Activated T-helper 2 cell treated with anti-CD3 and anti-CD28 coated beads, Interferon-gamma antibody, Interleukin-2, Interleukin-4, amounts not matched to agents 10 μg/mL and 5 μg/mL and 100 μg/mL, durations not matched to agents 14 hours and 24 hours and 36 hours (primary cell): ENCODE measurements at places on chromosomes 16 and 17. TPM values are rescaled to one million over a fixed set of nuclear protein-coding genes. Genes with fewer than 3 reads are reported as not detected.

SPN gene
- total RNA-seq: 254 and 258 TPM in 2 replicates

C17orf58 gene
- 22.7 and 23.0 TPM in 2 replicates for total RNA-seq

CACNG3 gene
- not detected in 2 replicates for total RNA-seq

CPNE7 gene
- total RNA-seq: 19.8 and 25.7 TPM in 2 replicates

MPV17L gene
- 0.02 and 0.09 TPM in 2 replicates for total RNA-seq

RAMP2 gene
- total RNA-seq: not detected in 2 replicates

KLHL10 gene
- total RNA-seq: 0.16 and 0.23 TPM in 2 replicates

KCTD13 gene
- 39.7 and 47.5 TPM in 2 replicates for total RNA-seq

MYL4 gene
- total RNA-seq: not detected in 2 replicates

TIGD7 gene
- 2.5 and 3.6 TPM in 2 replicates for total RNA-seq

AANAT gene
- 0.18 TPM in 1 of 2 replicates, not detected in the other for total RNA-seq

SLC22A31 gene
- total RNA-seq: 0.71 and 1.1 TPM in 2 replicates

ATP2A1 gene
- total RNA-seq: 1.8 and 3.1 TPM in 2 replicates

ZNF423 gene
- not detected in 2 replicates for total RNA-seq

WNK4 gene
- 0.16 and 0.28 TPM in 2 replicates for total RNA-seq

METRNL gene
- total RNA-seq: 71.0 and 74.7 TPM in 2 replicates

RBFOX1 gene
- not detected in 2 replicates for total RNA-seq

TBC1D3K gene
- not detected in 2 replicates for total RNA-seq

PDILT gene
- 0.07 TPM in 1 of 2 replicates, not detected in the other for total RNA-seq

C1QTNF8 gene
- not detected in 2 replicates for total RNA-seq

MEAK7 gene
- 15.4 and 19.4 TPM in 2 replicates for total RNA-seq

SECTM1 gene
- 2.7 and 3.7 TPM in 2 replicates for total RNA-seq

NFATC3 gene
- total RNA-seq: 136 and 146 TPM in 2 replicates

HES7 gene
- 2.4 and 3.1 TPM in 2 replicates for total RNA-seq

ACSM5 gene
- not detected in 2 replicates for total RNA-seq

SEZ6L2 gene
- total RNA-seq: 0.11 and 0.55 TPM in 2 replicates

C16orf92 gene
- total RNA-seq: not detected in 2 replicates

KCNJ16 gene
- not detected in 2 replicates for total RNA-seq

GRIN2A gene
- not detected in 2 replicates for total RNA-seq

UNK gene
- 26.8 and 30.1 TPM in 2 replicates for total RNA-seq

GPR179 gene
- total RNA-seq: not detected in 2 replicates

DPEP2 gene
- 3.7 and 4.3 TPM in 2 replicates for total RNA-seq

MYLK3 gene
- total RNA-seq: 0.25 and 0.32 TPM in 2 replicates

GFAP gene
- total RNA-seq: 0.34 TPM in 1 of 2 replicates, not detected in the other

RDM1 gene
- total RNA-seq: 4.5 and 5.3 TPM in 2 replicates

C17orf78 gene
- total RNA-seq: not detected in 2 replicates

ACLY gene
- 223 and 232 TPM in 2 replicates for total RNA-seq

TMEM204 gene
- total RNA-seq: 17.2 and 17.8 TPM in 2 replicates

MGAT5B gene
- total RNA-seq: 0.55 TPM in 2 replicates

ITGAD gene
- total RNA-seq: 0.18 and 0.21 TPM in 2 replicates

CHST6 gene
- not detected in 2 replicates for total RNA-seq

CD300H gene
- not detected in 2 replicates for total RNA-seq

TMC5 gene
- total RNA-seq: 0.05 TPM in 1 of 2 replicates, not detected in the other

PKMYT1 gene
- 102 and 106 TPM in 2 replicates for total RNA-seq

MPP3 gene
- 0.14 and 0.21 TPM in 2 replicates for total RNA-seq

PYDC1 gene
- not detected in 2 replicates for total RNA-seq

RASD1 gene
- 4.6 and 4.9 TPM in 2 replicates for total RNA-seq

THUMPD1 gene
- 46.3 and 47.7 TPM in 2 replicates for total RNA-seq

GUCY2D gene
- total RNA-seq: not detected in 2 replicates

SLFN12 gene
- 7.5 and 8.8 TPM in 2 replicates for total RNA-seq

NOD2 gene
- total RNA-seq: 7.4 and 8.8 TPM in 2 replicates

DNAAF1 gene
- 0.09 TPM in 1 of 2 replicates, not detected in the other for total RNA-seq

CENPV gene
- 65.8 and 69.9 TPM in 2 replicates for total RNA-seq

NPIPB8 gene
- 1.5 and 2.1 TPM in 2 replicates for total RNA-seq

TBC1D3B gene
- total RNA-seq: 10.0 and 10.8 TPM in 2 replicates

KIF2B gene
- not detected in 2 replicates for total RNA-seq

GSDMA gene
- total RNA-seq: 0.11 and 0.53 TPM in 2 replicates

APOBR gene
- total RNA-seq: 7.7 and 7.8 TPM in 2 replicates

GPRC5B gene
- total RNA-seq: not detected in 2 replicates
